CD4-positive, alpha-beta T cell treated with Interferon gamma for 1 hour (primary cell): ENCODE measurements at places on chromosomes 11 and 22.
A peak's percentile ranks its signal among the peaks of the same experiment; 100 is the strongest.

DNA sequence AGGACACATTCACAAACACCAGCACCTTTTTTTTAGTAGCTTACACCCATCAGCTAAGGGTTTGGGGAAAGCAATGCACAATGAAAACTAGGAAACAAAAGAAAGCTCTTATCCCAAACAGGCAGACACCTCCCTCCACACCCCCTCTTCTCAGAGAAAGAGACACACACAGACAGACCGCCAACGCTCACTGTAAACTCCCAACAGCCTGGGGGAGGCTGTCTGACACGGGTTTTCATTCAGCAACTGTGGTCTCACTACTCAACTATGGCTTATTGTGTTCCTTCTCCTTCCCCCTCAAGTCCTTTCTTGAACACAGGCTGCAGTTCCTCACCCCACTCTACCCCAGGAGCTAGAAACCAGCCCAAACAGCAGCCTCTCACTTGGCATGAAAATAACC, 123.4 kb downstream of the C11orf58 start:
- no peak for DNase-seq

DNA sequence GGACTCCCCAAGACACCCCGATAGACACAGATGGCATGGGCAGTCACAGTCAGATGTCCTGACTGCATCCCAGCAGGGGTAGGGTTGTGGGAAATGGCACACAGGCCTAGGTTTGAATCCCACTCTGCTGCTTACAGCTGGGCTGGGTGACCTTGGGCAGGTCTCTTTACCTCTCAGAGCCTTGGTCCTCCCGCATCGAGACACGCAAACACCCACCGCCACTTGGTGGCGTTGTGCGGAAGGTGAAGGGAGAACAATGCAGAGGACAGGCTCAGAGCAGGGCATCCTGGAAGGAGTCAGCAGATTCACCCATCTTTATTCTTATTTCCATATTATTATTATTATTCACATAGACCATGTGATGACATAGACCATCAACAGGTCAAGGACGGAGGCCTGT, 140.5 kb downstream of the MIAT start:
- no peak for DNase-seq

DNA sequence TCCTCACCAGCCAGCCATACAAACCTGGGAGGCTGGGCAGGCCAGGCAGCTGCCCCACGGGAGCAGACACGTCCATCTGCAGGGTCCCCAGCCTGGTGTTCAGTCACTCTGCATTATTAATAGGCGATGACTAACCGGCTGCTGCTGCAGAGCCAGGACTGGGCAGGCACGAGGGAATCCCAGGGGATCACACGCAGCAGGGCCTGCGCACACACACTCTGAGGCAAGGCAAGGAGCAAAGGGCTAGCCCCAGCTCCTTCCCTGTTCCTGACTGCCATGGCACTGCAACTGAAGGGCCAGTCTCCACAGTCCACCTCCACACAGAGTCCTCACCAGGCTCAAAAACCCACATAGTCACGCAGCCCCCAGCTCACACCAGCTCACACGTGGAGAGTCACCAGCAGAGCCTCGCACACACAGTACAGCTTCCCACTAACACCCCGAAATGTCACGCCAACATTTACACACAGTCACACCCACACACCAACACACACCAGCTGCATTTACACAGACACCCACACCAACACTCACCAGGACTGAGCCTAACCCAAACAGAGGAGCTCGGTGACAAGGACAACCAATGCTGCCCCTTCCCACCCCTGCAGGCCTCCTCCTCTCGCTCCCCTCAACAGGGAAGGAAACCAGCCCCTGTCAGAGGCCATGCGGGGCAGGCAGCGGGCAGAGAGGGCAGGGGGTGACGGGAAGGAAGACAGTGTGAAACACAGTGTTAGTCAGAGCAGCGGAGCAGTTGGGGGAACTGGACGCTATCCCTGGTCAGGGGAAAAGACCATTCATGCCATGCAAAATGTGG, 47.3 kb downstream of the NRXN2 start:
- DNase-seq, result peak; percentile 30

- no peak for DNase-seq
Measured at GRCh38 chr11:39288011-39288410, 2171.4 kb downstream of the LRRC4C start.

- no peak for DNase-seq
Measured at GRCh38 chr11:108584973-108585372, 8.6 kb downstream of the EXPH5 start.

- no peak for DNase-seq
Measured at GRCh38 chr11:25794804-25795203, 537.1 kb upstream of the ANO3 start.

- DNase-seq, result no peak
Measured at GRCh38 chr11:34302046-34302921, 55.5 kb downstream of the ABTB2 start.

GRCh38 chr22:26675687-26676268, 18.4 kb downstream of the MIAT start:
- DNase-seq, result no peak
